ENCODE measurements at places on chromosomes 6 and 20.

- no peak for DNase-seq
These were observed 133.9 kb downstream of the BTBD9 start for GRCh38 chr6:38505826-38506225.

GRCh38 chr20:57266291-57267157 is at the start of gene BMP7:
TSS of gene BMP7 (minus strand) at chr20:57266641. CDS start at chr20:57266122, 519 bp downstream.
- no peak for DNase-seq

GRCh38 chr6:164099269-164099865 is 684.8 kb downstream of the QKI start:
- DNase-seq = no peak

GRCh38 chr6:44269921-44270525 is at the start of gene TMEM151B:
TSS of gene TMEM151B (plus strand) at chr6:44270450. CDS start at chr6:44270743, 293 bp downstream.
- DNase-seq = no peak

GRCh38 chr20:24667689-24668383 is 198.4 kb downstream of the SYNDIG1 start:
- DNase-seq = no peak

DNA sequence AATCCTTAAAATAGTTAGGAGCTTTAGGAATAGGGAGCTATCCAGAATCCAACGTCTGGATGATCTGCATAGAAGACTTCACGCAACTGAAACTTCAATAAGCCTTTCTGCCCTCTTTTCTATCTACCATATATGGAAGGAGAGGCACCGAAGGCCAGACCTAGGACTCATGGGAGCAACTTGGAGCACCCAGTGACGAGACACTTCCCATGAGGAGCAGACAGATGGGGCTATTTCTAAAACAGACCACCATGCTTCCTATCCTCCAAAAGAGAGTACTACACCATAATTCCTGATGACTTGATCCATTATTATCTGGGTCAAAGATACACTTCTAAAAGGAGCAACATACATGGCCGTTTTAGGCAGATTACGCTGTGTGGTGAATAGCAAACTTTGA is 6.0 kb downstream of the RPP40 start:
- no peak for DNase-seq

- DNase-seq = peak; percentile 86
These were observed at the start of gene TMEM242 for GRCh38 chr6:157323255-157323965. TSS of gene TMEM242 (minus strand) at chr6:157323519. CDS start at chr6:157323499, 20 bp downstream.

DNA sequence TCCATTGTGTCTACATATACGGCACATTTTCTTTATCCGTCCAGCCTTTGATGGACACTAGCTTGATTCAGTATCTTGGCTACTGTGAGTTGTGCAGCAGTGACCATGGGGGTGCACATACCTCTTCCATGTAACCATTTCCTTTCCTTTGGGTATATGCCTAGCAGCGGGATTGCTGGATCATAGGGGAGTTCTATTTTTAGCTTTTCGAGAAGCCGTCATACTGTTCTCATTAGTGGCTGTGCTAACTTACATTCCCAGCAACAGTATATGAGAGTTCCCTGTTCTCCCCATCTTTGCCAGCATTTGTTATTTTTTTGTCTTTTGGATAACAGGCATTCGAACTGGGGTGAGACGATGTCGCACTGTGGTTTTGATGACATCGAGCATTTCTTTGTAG is 395.0 kb downstream of the SMOC2 start:
- no peak for DNase-seq

DNA sequence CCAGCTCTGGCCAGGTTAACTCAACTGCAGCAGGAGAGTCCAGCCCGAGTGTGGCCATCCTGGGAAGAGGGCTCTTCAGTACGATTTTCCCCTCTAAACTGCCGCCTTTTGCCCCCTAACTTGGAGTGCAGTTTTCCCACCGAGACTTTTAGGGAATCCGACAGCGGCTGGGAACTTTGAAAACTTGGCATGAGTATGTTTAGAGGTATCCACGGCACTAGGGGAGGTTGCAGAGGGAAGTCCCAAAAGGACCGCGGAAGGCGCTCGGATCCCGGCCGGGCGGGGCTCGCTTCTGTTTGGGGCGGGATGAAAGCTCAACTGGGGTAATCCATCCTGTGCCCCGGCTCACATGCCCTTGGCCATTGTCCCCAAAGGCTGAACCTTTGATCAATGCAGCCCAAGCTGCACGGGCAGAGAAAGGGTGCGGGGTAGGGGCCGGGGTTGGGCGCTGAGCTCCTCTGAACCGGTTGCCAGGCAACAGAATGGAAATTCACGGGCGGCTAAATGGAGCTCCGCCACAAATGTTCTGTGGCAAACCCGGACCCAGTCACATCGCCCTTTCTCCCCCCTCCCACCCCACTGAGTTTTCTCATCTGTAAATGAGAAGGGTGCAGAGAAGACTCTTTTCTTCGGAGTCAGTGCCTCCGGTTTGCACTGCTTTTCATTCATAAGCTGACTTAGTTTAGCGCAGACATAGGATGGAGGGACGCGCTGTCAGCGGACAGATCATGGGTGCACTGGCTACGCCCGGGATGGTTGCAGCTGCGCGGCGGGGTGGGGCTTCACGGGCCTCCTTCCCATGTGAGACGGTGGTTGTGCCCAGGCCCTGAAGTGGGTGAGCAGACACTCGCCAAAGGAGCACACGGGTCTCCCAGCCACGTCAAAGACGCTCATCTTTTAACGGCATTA is 2.3 kb downstream of the BMP6 start:
- DNase-seq = no peak

GRCh38 chr6:16302721-16303552 is 64.5 kb downstream of the GMPR start:
- no peak for DNase-seq

DNA sequence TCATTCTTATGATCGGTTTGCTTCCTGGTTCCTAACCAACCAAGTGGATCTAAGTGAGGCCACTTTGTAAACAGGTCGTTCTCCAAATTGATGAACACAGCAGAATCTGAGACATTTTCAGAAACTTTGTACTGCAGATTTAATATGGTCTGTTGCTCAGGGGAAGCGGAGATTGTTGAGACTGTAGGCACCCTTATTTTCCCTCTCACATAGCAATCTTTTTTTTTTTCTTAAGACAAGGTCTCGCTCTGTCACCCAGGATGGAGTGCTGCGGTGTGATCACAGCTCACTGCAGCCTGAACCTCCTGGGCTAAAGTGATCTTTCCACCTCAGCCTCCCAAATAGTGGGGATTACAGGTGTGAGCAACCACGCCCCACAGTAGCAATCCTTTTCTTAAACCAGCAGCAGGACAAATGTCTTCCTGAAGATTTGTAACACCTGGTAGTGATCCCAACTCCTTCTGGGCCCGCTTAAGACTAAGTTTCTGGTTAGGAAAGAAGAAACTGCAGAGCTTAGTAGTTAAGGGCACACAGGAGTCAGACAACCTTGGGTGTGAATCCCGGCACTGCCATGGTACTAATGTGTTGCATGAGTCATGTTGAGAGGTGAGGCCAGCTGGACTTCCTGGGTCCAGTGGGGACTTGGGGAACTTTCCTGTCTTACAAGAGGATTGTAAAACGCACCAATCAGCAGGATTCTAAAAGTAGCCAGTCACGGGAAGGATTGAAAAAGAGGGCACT is 48.4 kb upstream of the EZR start:
- DNase-seq = no peak

DNA sequence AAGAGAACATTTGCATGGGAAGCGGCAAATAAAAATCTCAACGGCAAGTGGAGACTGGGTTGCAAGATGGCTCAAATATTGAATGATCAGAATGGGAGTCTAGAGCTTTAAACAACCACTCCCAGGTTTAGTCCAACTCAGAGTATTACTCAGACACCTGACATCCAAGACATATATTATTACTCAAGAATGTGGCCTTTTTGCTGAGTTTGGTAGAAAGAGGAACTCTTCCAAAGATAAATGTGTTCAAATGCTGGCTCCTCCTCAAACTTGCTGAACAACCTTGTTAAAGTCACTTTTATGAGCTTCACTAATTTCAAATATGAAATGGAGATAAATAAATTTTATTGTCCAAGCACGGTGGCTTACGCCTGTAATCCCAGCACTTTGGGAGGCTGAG is 77.8 kb downstream of the ESR1 start:
- DNase-seq = no peak

GRCh38 chr6:6595952-6596351 is 7.4 kb downstream of the LY86 start:
- DNase-seq = no peak

DNA sequence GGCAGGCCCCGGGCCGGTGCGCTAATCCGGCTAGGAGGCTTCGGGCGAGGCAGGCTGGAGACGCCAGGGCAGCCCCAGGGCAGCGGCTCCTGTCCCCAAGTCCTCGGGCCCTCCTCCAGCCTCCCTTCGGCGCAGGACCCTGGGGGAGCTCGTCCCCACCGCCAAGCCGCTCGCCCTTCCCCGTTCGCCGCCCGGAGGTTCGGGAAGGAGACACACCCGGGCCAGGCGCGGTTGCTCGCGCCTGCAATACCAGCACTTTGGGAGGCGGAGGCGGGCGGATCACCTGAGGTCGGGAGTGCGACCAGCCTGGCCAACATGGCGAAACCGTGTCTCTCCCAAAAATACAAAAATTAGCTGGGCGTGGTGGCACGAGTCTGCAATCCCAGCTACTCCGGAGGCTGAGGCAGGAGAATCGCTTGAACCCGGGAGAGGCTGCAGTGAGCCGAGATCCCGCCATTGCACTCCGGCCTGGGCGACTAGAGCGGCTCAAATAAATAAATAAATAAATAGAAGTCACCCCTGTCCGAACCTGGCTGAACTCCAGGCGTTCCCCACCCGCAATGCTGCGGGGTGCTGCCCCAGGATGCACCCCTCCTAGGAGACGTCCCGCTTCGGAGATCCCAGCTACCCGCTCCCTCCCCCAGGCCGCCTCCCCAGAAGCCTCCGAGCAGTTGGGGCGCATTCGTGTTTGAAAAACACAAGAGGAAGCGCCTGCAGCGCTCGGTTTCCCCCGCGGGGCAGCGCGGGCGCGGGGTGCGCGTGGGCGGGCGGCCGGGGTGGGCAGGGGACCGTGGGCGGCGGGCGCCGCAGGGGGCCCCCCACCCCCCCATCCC is 27.5 kb downstream of the SERPINB9 start:
- peak; percentile 52 for DNase-seq

- DNase-seq = no peak
These were observed 15.9 kb upstream of the MDGA1 start for GRCh38 chr6:37713529-37714119.

DNA sequence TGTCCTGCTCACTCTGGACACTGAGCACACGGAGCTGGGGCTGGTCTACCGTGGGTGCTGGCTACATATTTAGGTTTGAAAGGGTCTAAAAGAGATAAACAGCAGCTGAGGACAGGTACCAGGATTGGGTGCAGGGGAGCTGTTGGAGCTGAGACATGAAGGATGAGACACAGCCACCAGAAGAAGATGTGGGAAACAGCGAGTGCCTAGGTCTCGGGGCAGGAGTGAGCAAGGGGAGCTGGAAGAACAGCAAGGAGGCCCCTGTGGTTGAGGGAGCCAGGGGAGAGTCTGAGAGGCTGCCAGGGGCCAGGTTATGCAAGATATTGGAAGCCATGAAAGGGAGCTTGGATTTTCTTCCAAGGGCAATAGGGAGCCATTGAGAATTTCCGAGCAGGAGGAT is 434.0 kb upstream of the SULF2 start:
- DNase-seq = no peak

GRCh38 chr6:37806213-37806612 is 13.3 kb upstream of the ZFAND3 start:
- DNase-seq = no peak

GRCh38 chr6:33112148-33112547 is 36.4 kb downstream of the HLA-DPB1 start:
- no peak for DNase-seq

DNA sequence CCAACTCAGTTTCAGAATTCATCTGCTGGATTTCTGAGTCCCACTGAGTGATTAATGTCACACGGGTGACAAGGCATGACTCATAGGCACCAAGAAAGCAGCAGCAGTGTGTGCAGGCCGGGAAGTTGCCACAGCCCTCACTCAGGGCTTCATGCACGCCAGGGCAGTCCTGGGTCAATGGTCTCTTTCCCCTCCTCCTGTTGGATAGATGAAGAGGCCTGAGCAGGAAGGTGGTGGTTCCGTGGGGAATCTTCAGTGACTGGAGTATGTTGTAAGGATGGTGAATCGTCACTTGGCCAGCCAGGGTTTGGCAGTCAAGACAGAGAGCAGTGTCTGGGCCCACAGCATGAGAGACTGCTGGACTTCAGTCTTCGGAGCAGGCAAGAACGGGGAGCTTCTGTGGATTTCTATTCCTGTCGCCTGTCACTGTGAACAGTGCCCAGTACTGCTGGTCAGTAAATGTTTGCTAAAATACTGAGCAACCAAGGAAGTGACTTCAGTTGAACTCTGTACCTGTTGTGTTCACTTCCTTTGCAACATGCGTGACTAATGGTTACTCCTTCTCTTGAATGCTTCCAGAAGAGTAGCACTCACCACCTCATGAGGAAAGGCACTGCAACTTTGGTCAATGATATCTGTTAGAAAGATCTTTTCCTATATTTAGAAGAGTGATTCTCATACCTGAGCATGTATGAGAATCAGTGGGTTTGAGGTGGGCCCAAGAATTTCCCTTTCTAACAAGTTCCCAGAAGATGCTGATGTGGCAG is 62.0 kb upstream of the CD93 start:
- no peak for DNase-seq

- no peak for DNase-seq
These were observed 22.0 kb upstream of the QKI start for GRCh38 chr6:163392533-163392932.

DNA sequence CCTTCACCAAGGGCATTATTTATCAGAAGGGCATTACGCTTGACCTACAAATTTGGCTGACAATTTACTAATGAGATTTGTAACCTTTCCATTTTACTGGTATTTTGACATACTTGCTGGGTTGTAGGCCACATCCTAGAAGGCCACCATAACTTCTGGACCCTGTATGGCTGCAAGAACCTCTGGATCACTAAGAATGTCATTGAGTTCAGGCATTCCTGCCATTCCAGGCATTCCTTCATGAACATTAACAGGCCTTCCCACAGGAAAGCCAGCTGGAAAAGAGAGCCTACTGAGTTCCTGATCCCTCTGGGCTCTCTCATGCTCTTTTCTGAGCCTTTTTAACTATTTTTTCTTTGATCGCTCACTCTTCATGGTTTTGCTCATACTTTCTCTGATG is 28.4 kb upstream of the SLC35A1 start:
- no peak for DNase-seq

GRCh38 chr20:44993343-44993742 is 27.0 kb downstream of the STK4 start:
- no peak for DNase-seq

DNA sequence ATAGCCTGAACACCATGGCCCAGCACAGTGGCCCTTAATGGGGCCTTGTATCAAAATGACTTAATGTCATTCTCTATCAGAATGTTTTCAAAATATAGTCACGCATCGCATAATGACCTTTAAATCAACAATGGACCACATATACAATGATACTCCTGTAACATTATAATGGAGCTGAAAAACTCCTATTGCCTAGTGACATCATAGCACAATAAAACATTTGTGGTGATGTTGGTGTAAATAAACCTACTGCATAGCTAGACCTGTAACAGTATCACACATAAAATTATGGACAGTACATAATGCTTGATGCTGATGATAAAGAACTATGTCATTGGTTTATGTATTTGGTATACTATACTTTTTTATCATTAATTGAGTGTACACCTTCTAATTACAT is 9.3 kb downstream of the ELOVL5 start:
- DNase-seq = no peak

GRCh38 chr20:44832724-44833123 is 22.4 kb upstream of the RIMS4 start:
- DNase-seq = no peak

- no peak for DNase-seq
These were observed 79.4 kb downstream of the GFOD1 start for GRCh38 chr6:13407709-13408695.

Measured in activated CD4-positive, CD25-positive, alpha-beta regulatory T cell treated with anti-CD3 and anti-CD28 coated beads, Interleukin-2, amount 50 U/mL, for 72 hours (primary cell).